Stimulated activated naive CD8-positive, alpha-beta T cell treated with anti-CD3 and anti-CD28 coated beads, Interleukin-15, amount 100 ng/mL, for 72 hours (primary cell): ENCODE measurements at places on chromosomes 4 and X.
A peak's percentile ranks its signal among the peaks of the same experiment; 100 is the strongest.

- DNase-seq, result no peak
Measured at GRCh38 chr4:40723728-40724127, 26.0 kb upstream of the NSUN7 start.

GRCh38 chrX:13101441-13102139 is 57.2 kb upstream of the FAM9C start:
- DNase-seq, result no peak

- no peak for DNase-seq
Measured at GRCh38 chrX:75963774-75964173, 178.7 kb upstream of the MAGEE2 start.

DNA sequence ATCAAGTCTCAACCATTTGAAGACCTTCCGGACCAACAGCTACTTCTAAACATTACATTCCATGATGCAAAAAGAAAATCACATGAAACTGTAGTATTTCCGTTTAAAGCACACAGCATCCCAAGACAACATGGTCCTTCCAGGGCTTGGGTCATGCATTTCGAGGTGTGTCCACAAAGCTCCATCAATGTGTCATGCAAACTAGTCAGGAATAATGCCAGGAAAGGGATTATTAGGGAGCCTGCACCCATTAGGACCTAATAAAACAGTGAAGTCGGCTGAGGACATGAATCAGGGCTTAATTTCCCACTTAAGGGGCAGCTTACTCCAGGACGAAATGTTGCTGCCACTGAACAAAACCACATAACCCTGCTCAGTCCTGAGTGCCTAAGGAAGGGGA is 177.9 kb downstream of the TSPAN5 start:
- DNase-seq, result no peak

DNA sequence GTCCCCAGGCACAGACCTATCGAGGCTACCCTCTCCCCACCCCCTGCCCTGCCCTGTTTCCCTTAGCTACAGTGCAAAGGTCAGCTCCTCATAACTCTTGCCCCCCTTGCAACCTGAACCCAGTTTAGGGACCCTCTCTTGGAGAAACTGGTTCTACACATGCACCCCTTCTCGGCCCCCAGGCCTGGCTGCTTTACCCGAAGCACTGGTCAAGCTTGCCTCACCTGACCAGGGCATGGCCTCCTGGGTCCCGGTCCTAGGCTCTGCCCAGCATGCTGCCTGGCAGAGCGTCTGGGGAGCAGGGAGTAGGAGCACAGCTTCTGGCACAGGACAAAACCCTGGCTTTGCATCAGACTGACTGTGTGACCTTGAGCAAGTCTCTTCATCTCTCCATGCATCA is 28.0 kb downstream of the ZNF185 start:
- no peak for DNase-seq

- DNase-seq, result no peak
Measured at GRCh38 chr4:42454755-42455420, 57.6 kb downstream of the SHISA3 start.

GRCh38 chr4:20623939-20624338 is 76.3 kb upstream of the PACRGL start:
- no peak for DNase-seq

DNA sequence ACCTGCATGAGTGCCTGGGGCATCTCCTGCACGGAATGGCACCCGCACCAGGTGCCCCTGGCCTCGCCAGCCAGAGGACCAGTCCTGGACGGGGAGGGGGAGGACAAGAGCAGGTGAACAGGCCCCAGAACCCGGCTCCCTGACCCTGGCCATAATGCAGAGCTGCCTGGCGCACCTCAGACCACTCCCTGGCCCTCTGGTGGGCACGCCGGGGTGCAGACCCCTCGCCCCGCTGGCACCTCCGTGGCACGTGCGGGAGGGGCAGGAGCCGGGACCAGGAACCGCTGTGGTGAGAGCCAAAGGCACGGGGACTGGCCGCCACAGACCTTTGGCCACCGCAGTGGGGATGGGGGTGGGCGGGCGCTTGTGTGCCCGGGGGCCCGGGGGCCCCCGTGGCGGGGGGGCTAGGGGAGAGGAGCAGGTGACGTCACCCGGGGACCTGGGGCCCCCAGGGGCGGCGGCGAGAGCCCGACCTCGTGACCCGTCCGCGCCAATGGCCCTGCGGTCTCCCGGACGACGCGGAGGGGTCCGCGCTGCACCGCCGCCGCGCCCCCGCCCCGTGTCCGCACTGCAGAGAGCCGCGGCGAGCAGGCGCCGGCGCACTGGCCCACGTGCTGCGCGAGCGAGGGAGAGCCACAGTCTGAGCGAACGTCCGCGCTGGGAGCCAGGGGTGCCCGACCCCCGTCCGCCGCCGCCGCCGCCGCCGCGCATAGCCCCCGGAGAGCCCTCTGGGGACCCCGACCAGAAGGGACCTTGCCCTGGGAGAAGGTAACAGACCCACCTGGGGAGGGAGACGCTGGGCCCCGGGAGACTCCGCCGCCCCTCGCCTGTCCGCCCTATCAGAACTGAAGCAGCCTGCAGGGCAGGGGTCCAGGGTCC is at the start of gene PNMA3:
PNMA3 (plus strand) TSS at position 600 of the 879 bp plus-strand sequence. CDS start 586 bp downstream, outside the sequence.
- no peak for DNase-seq

- DNase-seq, result no peak
Measured at GRCh38 chr4:92183825-92184224, 119.9 kb upstream of the GRID2 start.

DNA sequence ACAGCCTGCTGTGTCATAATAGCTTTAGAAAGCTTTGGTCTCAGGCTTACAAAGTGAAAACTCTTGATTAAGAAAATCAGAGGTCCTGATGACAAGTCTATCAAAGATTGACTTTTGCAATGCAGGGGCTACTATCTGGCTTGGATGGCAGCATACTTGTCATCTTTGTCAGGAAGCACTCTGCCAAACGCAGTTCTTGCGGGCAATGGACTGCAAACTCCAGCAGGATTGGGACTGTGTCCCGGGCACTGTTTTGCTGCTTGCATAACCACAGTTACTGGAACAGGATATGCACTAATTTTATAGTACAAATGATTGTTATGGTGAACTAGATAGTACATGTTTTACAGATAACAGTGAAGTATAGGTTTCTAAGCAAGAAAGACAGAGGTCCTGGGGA is 185.6 kb downstream of the IQCM start:
- DNase-seq, result no peak

- peak; percentile 36 for DNase-seq
Measured at GRCh38 chr4:6546681-6547447, 28.1 kb upstream of the MAN2B2 start.

GRCh38 chr4:186813377-186814068 is 89.9 kb upstream of the FAT1 start:
- DNase-seq, result no peak

GRCh38 chr4:1168191-1169101 is 3.9 kb downstream of the SPON2 start:
- no peak for DNase-seq

DNA sequence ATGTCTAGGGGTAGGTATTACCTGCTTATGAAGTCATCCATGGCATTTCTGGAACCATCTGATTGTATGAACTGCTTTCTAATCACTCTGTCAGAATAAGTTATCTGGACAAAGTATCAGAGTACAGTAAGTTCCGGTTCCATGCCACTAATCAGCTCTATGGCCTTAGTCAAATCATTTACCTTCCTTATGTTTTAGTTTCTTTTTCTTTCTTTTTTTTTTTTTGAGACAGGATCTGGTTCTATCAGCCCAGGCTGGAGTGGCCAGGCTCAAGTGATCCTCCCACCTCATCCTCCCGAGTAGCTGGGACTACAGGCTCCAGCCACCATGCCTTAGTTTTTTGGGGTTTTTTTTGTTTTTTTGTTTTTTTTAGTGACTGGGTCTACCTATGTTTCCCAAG is 11.5 kb downstream of the XIAP start:
- DNase-seq, result no peak

DNA sequence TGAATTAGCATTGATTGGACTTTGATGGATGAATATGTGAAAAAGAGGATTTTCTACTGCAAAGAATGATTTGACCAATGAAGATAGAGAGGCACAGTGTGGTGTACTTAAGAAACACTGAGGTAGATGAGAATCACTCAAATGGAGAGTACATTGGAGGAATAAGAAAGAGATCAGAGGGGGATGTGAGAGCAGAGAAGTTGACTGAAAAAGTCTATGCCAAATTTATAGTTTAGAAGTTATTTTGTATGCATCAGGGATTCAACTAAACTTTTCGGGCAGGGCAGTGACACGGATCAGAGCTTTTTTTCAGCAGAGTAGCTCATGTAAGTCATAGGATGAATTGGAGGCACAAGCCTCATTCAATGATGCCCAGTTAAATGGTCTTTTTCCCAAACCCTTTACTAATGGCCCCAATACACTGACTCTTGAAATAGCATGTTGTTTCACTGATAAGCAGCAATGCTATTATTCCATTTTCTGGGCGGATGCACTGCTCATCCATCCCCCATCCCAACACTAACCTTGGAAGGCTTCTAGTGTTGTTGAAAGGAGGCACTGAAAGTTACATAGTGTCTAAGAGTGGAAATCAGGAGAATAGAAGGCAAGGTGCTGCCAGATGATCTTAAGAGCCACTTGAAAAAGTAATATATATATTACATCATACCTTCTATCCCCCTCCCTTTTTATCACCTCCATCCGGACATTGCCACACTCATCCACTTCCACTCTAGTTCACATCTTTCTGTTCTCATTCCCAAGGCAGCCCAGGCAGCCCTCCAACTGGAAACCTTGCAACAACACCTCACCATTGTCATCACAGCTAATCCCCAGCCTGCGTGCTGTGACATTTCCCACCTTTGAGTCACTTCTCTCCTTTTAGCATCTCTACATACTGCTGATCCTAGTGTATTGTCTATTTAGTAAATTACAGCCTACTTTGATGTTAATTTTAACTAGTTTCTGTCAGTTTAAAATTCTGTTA is 46.1 kb downstream of the ARHGAP24 start:
- DNase-seq, result no peak

- peak; percentile 70 for DNase-seq
Measured at GRCh38 chr4:122689972-122690371, 42.5 kb upstream of the BBS12 start.

DNA sequence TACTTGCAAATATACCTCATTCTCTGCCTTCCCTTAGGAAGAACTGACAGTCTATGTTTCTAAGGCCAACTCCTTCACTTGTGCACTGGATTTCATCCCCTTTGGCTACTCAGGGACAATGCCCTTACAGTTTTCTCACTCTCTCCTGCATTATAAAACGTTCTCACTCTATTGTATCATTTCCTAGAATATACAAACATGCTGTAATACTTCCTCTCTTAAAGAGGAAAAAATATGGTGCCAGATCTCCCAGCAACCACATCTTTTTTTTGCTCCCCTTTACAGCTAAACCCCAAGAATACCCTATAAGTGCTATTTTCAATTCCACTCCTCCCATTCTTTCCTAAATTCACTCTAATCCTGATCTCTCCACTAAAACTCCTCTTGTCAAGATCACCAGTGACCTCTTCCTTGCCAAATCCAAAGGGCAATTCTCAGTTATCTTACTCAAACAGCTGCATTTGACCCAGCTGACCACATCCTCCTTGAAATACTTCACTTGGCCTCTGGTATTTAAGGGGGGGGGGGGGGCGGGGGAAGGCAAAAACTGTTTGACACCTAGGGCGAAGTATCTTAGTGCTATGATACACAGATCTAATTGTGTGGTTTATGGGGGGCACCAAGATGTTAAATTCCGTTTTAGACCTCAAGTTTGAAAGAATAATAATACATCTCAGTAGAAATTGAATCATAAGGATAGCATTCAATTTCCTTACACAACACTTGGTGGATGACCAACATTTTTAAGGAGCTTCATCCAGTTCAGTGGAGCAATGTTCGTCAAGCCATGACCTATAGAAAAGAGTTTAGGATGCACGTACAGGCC is 1.6 kb downstream of the RCHY1 start:
- DNase-seq, result no peak

DNA sequence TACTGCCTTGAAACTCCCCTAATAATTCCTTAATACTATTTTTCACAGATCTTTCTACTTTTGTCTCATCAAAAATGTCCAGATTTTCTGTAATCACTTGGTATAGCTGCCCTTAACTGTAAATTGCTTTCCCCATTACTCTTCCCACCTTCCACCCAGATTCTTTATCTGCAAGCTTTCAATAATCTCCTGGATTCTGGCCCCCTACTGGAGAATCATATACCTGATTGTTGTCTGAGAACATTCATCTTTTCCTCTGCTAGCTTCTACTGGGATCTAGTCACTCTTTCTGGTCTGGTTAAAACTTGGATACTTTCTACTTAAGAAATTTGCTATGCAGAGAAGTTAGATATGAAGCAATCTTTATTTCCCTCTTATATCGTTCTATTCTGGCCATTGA is 552.6 kb downstream of the PCDH19 start:
- DNase-seq, result no peak

- no peak for DNase-seq
Measured at GRCh38 chr4:133390198-133390855, 241.2 kb downstream of the PCDH10 start.

DNA sequence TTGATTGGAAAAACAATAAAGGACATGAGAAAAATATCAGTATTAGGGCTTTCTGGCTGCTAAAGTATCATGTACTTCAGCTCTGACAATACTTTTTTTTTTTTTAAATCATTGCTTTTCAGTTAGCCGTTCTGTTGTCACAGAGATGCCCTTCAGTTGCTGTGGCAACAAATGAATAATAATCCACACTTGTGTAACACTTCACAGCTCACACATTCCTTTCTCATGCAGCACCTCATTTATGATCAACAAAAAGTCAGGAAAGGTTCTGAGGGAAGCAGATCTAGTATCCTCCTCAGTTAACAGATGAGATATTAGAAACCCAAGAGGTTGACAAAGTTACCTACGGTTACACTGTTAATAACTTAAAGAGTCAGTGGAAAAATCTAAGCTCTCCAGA is 444.2 kb upstream of the SLIT2 start:
- DNase-seq, result no peak

GRCh38 chr4:30744957-30745640 is 24.9 kb downstream of the PCDH7 start:
- DNase-seq, result no peak

DNA sequence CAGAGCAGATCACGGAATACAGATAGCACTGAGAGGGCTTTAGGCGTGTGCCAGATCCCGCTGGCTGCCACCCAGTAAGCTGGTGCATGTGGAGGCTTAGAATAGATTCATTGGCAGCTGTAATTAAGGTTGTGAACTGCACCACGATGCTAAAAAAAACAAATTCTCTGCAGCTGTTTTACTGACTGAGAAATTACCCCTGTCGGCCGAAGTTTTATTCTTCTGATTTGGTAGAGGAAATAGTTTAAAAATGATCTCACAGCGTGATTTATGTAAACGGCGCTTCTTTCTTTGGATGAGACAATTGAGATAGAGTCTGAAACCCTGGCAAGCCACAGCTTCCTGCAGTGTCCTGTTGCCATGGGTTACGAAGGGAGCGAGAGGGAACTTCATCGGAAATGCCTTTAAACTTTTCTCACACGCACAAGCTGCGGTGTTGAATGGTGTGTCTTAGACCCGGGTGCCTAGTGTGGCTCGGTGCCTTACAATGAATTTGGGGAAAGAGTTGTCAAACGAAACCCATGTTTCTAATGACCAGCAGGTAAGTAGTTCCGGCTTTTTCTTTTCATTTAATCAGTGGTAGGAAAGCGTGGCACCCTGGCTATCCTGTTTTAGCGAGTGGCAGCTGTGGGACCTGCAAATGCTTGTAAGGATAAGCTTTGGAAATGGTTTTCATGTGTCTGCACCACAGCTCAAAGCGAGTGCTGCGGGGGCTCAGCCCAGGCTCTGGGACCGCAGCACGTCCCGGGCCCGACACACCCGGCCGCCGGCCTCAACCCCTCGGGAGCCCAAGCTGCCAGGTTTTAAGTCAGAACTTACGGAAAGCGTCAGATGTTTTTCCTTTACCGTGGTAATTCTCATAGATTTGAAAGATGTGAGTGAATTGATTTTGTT is 71.7 kb upstream of the HGFAC start:
- DNase-seq, result no peak

- no peak for DNase-seq
Measured at GRCh38 chr4:2259541-2260343, 2.2 kb downstream of the MXD4 start.

GRCh38 chrX:24229400-24229879 is 79.9 kb downstream of the ZFX start:
- no peak for DNase-seq
